Activated CD4-positive, alpha-beta T cell treated with anti-CD3 and anti-CD28 coated beads for 4 hours (primary cell): ENCODE measurements at places on chromosomes 2 and 18.

- no peak for DNase-seq
These were observed 589.1 kb upstream of the CDH2 start for GRCh38 chr18:28766027-28766426.

GRCh38 chr2:27664154-27664574, 475 bp downstream of the SLC4A1AP start:
- DNase-seq = no peak

GRCh38 chr2:39583781-39584180, 81.9 kb upstream of the TMEM178A start:
- DNase-seq = no peak

DNA sequence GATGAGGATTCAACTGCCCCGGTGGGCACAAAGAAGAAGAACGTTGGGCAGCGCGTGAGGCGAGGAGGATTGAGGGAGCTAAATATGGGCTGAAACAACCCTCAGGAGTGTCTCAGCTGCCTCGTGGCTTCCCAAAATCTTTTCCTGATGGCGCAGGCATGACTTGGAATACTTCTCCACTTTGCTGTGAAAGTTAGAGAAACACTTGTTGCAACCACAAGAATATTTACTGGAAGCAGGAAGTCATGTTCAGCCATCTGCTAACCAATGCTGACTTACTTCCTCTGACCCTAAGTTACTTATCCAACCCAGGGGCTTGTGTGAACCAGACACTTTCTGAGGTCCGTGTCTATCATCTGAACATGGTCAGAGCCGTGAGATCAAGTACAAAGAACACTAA, 148.8 kb downstream of the ARL4C start:
- no peak for DNase-seq

- DNase-seq = no peak
These were observed 138.0 kb upstream of the GLI2 start for GRCh38 chr2:120597595-120598193.
